Mucosa of gallbladder (tissue), 1 donor: ENCODE measurements at places on chromosomes 2 and 18. TPM values are rescaled to one million over a fixed set of nuclear protein-coding genes. Genes with fewer than 3 reads are reported as not detected.

- DNase-seq: no peak
Observed at GRCh38 chr18:23853448-23854195, 160.9 kb upstream of the TTC39C start.

DNA sequence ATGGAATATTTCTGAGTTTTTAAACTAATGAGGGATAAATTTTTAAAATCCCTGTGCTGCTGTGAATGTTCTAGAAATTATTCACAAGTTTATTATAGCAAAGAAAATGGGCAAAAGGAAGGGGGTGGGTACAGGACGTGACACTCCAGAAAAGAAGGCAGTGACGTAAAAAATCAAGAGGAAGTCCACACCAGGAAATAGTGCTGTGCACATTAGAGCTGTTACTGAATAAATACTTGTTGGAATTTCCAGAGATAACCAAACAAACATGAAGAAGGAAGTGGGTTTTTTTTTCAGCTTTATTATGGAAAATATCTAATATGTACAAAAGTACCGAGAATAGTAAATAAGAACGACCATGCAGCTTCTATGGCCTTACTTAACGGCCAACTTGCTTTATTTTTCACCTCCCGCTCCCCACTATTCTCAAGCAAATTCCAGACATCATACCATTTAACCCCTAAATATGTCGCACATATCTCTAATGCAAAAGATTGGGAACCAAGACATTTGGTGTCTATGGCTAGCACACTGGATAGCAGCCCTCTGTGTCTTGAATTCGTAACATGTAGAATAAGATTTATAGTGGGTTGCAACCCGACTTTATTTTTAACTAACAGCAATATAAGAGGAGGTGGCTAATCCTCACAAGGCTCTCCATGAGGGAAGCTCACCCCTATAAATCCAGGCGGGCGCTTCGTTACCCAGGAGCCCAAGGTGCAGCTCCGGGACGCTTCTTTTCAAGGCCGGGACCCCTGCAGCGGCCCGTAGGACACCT lies 580 bp upstream of the NDUFV2 start:
- peak; percentile 27 for DNase-seq

GRCh38 chr2:186255823-186256222 lies 230.2 kb upstream of the ZC3H15 start:
- DNase-seq: no peak

GRCh38 chr18:46298511-46298910 lies 194.3 kb downstream of the HAUS1 start:
- no peak for DNase-seq

- no peak for DNase-seq
Observed at GRCh38 chr18:11108947-11109346, 40.4 kb downstream of the PIEZO2 start.

DNA sequence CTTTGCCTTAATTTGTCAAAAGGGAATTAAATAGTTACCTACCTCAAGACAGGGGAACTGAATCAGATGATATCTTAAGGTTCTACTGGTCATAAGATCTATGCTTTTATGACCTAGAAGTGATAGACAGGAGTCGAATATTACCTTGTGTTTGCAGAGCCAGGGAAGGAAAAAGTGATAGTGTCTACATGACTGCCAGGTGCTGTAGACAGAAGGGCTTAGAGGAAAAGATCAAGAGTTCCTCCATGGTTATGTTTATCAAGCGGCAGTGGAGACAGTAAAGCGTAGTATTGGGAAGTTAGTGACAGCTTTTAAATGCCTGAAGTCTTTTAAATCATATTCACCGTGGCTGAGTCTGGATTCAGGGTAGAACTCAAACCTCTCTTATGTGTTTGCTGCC lies 11.9 kb downstream of the CRIM1 start:
- no peak for DNase-seq

GRCh38 chr2:86028766-86029381 lies 76.8 kb downstream of the POLR1A start:
- peak; percentile 52 for DNase-seq

DNA sequence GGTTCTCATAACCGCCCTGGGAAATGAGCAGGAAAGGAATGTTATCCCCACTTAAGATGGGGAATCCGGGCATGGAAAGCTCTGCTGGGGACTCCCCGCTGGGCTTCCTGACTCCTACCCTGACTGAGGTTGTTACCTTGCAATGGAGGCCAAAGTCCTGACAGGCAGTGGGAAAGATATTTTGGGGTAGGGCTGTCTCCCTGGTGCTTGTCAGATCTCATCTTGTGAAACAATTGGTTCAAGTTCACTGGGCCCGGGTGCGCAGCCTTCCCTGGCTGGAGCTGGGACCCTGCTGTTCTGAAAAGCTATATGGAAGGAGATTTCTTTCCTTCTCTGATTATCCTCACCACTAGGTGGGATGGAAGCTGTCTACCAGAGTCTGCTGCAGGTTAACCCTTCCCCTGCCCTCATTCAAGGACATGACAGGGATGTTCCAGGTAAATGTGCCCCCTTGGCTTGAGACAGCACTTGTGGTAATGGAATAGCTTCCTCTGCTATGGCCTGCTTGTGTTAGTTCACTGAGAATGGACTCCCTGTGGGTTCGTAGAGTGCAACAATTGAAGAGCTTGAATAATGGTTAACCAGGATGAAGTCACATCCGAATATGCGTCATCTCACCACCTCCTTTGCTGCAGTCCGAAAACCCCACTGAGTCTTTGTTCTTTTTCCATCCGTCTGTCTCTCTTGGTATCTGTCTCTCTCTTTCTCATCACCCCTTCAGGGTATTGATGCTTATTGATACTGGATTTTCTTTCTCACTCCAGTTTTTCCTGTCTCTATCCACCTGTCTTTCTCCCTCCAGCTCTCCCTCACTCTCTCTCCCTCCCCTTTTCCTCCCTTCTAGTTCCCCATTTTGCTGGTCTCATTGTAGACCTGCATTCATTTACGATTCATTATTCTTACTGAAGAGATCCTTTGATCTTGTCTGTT lies 67.8 kb upstream of the EPAS1 start:
- no peak for DNase-seq

DNA sequence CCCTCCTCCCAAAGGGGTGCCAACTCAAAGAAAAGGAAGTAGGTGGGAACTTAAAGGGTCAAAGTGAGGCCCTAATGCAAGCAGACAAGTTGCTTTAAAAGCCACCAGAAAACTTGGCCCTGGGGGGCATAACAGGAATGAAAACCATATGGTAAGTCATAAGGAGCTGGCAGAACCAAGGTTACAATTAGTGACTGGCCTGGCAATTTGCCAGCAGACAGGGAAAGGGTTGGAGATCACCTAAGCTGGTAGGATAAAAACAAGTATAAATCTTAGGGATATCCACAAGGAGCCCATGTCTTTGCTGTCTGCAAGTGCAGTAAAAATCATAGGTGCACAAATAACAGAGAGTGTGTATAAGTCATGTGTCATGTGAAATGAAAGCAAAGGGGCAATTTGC lies 256.7 kb upstream of the LRRTM4 start:
- DNase-seq: no peak

GRCh38 chr18:35733408-35733807 lies 151.9 kb downstream of the GALNT1 start:
- no peak for DNase-seq

DNA sequence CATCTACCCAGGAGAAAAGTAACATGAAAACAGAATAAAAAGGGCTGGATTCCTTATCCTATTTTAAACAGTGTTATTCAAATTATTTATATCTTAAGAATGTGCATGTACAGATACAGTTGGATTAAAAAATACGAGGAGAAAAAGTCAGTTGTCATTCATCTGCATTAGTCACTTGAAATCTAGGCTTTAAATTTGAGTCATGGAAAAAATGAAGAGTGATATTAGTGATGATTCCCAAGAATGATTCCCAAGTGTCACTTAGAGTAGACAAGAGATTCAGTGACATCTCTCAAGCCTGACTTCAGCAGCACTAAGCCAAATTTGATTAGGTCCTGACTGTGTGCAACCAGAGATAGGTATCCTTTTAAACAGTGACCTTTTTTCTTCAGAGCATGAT lies 394.2 kb downstream of the IRS1 start:
- DNase-seq: no peak

Gene LAMA1
- 0.49 TPM for total RNA-seq
